ENCODE measurements at places on chromosomes 4 and X.

DNA sequence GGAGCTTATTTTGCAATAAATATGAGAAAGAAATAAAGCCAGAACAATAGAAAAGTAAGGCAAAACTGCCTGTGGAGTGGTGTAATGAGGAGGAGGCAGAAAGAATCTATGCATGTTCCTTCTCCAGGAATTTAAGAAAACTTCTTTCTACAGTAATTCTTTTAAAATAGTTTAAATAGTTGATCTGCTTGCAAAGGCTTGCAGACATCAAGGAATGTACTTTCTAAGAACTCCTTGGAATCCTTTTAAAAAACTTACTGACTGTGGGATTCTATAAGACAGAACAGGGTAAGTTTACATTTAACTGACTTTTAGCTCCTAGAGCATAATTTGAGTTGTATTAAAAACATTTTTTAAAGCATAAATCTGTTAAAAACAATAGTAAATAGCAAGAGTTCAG lies 63.2 kb upstream of the ALB start:
- no peak for DNase-seq

DNA sequence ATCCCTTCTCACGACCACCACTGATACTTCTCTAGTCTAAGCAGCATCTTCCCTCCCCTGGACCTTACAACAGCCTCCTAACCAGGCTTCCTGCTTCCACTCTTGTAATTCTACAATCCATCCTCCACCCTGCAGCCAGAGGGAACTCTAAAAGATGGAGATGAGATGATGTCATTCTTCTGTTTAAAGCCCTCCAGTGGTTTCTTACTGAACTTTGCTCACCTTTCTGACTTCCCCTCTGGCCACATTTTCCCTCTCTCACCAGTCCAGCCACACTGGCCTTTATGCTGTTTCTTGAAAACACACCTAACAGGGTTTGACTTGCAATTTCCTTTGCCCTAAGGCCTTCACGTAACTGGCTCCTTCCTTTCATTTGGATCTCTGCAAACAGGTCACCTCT lies 191.4 kb upstream of the NHS start:
- DNase-seq, result peak; percentile 12

GRCh38 chr4:168279556-168279955 lies 39.0 kb downstream of the DDX60 start:
- DNase-seq, result no peak

DNA sequence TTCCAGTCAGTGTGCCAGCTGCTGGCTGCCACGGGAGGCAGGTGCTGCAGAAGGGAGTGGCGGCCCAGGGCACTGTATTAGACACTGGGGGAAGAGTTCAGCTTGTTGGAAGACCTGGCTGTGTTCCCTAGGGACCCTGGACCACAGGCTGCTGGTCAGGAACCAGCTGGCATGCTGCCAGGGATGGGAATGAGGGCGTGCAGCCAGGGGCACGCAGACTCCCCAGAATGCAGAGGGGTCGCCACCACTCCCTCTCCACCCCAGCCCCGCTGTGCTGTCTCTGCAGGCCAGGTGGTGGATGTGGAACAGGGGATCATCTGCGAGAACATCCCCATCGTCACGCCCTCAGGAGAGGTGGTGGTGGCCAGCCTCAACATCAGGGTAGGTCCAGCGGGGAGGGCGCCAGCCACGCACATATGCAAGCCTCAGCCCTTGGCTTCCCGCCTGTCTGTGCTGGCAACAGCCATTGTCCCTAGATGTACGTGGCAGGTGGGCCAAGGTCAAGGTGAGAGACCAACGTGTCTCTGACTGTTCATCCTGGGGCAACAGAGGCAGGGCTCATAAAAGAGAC lies 12.3 kb downstream of the ABCD1 start:
- no peak for DNase-seq

DNA sequence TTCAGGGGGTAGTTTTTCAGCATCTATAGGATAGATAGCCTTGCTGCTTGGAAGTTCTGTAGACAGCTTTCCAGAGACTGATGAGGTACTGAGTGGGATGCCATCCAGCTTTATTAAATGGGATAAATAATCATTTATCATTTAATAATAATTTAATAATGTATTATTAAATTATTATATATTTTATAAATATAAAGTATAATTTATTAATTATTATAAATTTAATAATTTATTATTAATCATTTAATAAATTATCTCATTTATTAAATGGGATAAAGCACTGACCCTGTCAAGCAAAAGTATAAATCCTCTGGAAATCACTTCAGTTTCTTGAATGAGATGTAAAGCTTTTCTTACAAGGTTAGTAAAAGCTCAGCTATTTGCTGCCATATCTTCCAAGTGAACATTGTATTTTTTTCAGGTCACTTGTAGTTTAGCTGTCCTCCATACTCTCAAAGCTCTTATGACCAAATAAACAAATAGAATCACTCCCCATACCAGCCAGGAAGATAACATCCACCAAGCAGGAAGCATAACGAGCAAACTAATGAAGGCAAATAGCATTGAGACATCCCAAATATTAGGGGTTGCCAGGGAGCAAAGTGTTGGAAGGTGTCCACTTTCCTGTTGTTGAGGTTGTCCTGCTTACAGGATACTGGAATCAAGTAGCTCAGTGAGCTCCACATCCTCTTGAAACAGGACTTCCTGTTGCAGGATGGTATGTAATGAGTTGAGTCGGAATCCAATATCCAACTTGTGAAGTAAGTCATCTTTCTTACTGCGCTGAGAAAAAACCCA lies 88.9 kb downstream of the ZNF674 start:
- DNase-seq, result no peak

DNA sequence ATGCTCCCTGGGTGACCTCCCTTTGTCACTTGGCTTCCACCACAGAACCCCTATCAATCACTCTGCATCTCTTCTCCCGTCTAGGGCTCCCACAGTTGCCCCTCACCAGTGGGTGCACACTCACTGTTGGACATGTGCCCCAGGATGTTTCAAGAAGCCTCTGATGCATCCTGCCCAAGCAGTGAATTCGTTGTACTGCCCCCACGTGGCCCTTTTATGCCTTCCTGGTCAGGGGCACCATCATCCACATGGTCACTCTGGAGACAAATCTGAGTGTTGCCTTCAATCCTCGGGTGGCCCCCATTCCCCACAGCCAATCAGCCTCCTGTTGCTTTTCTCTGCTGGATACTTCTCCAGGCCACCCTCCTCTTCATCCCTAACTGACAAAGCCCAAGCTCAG lies 12.2 kb downstream of the ITIH6 start:
- peak; percentile 3 for DNase-seq

DNA sequence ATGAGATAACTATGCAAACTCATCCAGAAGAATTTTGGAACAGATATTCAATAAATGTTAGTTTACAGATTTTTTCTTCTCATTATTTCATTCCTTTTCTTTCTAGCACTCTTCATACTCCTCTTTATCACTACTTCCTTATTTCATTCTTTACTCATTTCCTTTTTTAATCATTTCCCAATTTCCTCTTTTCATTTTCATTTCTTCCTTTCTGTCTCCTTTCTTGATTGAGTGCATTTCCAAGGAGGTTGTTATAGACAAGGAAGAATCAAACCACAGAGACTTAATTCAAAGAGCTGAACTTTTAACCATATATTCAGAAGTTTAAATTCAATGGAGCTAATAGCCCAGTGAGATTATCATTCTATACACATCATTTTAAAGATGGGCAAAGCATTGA lies 600.7 kb downstream of the ARAP2 start:
- DNase-seq, result no peak

DNA sequence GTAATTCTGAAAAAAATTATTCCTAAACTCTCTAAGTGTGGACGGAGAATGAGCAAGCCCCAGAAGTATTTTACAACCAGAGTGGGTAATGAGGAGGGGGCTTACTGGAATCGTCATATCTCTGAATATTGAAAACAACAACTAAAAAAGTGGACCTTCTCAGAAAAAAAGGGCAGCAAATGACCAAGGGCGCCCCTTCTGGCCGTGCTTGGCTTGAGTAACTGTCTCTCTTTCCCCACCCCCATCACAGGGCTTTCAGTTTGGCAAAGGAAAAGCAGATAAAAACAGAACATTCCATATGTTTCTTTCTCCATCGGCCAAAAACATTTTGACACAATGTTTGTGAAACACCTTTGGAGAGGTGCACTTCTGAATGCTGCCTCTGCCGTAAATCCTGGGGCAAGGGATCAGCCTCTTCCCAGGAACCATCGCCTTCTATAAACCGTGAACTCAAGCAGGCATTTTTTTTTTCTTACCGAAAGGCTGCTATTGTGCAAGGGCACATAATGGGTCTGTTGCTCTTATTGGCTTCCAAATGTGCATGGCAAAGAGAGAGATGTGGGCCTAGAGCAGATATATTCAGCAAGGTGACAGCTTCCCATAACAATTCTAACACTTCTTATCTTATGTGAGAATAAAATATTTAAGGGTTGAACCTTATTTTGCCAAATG lies 115.4 kb downstream of the PARM1 start:
- no peak for DNase-seq

DNA sequence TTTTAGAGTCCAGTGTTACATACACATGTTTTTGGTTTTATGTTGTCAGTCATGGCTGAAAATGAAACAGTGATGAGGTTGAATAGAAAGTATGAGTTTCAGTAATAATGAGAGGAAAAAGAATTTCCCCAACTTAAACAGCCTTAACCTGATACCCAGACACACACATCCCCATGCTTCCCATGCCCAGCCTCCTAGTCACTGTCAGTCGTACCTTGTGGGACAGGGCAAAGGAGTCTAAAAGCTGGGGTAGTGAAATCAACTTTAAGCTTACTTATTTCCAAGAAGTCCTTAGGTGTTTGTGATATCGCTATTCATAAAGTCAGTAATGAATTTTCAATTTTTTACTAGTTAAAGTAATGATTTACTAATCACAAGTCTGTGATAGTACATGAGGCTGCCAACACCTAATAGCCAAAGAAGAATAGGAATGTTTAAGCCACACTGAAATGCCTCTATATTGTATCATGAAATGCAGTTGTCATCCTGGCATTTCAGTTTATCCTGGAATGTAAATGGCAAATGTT lies 24.3 kb upstream of the GPR34 start:
- DNase-seq, result peak; percentile 64

DNA sequence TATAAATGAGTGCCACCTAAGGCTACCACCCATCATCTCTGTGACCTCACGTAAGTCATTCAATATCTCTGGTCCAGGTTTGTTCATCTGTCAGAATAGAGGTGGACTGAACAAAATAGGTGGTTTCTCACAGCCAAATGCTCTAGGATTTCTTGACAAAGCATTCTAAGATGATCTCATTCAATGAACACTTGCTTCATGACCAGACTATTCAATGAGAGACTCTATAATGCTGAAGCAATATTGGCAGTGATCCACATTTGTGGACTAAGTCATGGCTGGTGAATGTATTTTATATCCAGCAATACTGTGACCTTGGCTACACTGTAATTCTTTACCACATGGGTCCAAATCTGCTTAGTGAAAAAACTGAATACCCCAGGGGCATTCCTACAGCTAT lies 37.9 kb downstream of the LDB2 start:
- DNase-seq, result peak; percentile 79

DNA sequence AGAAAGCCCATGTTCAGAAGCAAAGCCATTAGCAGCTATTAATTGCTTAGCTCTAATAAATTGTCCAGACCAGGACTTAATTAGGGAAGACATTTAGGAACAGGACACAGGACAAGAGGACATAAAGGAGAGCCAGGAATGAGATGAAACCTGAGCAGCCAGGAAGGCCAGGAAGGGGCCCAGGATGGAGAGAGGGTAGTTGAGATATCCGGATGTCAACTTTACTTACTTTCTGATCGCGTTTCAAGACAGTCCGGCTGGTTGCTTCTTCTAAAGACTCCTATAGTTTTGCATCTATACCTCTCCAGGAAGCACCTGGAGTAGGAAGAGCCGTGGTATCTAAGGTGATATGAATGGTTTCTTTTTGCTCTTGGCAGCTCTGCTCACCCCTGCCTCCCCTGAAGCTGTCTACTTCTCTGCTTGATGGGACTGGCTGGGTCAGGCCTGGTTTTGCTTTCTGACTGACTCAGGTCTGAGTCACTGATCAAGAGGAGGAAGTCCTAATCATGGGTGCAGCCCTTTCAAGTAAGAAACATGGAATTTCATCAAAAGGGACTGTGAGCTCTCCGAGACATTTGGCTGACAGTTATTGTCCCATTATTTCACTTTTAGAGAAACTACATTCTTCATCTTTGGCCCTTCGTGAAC lies 733.3 kb downstream of the RPA4 start:
- peak; percentile 81 for DNase-seq

- DNase-seq, result no peak
These were observed 32.3 kb upstream of the ASMTL start for GRCh38 chrX:1485033-1485432.

- DNase-seq, result no peak
These were observed 36.0 kb downstream of the DLG3 start for GRCh38 chrX:70480660-70481018.

GRCh38 chrX:71216485-71216884 lies 6.5 kb upstream of the GJB1 start:
- no peak for DNase-seq

DNA sequence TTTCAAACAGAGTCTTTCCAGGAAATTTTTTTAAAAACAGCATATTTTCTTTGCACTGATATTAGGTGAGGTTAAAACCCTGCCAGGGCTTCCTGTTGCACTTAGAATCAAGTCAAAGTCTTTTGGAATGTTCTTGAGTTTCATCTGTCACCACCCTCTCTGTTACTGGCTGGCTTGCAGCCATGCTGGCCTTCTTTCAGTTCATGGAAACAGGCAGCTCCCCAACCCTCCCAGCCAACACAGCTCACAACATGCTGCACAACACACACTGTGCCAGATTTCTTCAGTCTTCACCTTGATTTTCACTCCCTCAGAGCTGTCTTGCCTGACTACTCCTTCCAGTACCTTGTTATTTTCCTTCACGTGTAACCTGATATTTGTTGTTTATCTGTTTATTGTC lies 129.5 kb downstream of the KCNIP4 start:
- DNase-seq, result no peak

DNA sequence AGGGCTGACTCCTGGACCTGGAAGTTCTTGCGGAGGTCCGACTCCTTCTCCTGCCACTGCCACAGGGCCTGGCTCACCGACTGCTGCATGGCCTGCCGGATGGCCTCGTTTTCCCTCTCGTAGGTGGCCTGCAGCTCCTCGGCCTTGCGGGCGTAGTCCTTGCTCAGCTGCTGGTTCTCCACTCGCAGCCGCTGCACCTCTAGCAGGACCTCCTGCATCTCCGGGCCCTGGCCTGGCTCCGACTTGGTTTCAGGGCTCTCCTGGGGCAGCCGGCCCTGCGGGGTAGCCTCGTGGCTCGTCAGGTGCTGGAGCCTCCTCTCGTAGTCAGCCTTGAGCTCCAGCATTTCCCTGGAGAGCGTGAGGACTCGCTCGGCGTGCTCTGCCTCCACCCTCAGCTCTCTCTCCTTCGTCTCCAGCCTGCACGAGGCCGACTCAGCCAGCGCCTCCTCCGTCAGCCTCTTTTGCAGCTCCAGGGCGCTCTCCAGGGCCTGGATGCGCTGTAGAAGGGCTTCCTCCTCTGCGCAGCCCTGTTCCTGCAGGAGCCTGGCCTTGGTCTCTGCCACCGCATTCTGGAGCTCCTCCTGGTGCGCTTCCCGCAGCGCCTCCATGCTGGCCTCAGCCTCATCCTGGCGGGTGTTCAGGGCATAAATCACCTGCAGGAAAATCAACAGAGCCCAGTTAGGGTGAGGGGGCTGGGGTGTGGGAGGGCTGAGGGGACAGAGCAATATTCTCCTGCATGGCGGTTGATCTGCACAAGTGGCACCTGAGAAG lies 72.2 kb downstream of the FAM184B start:
- no peak for DNase-seq

GRCh38 chrX:138946926-138947325 lies 235.4 kb upstream of the FGF13 start:
- no peak for DNase-seq

Data from kidney tubule cell (primary cell).